Glomerular endothelial cell (primary cell): ENCODE measurements at places on chromosomes 11 and 22.

GRCh38 chr11:2592559-2593392 lies 107.0 kb downstream of the KCNQ1OT1 start:
- DNase-seq: no peak

- DNase-seq: no peak
These were observed 34.6 kb downstream of the FAM83F start for GRCh38 chr22:40029189-40029890.

- DNase-seq: no peak
These were observed 127.9 kb upstream of the NECTIN1 start for GRCh38 chr11:119856681-119857485.

DNA sequence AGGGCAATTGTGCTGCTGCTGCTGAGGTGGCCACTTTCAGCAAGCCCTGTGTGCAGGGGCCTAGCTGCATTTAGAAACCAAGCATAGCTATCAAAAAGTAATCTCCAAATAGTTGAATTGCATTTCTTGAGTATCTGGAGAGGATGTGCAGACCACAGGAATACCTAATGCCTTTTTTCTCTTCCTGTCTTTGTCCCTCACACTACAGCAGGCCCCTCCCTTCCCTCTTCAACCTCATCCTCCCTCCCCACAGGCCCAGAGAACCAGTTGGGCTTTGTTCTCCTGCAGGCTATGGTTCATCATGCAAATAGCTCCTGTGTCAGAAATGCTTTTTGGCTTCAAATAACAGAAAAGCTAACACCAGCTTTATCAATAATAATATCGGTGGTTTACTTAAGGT lies 47.7 kb downstream of the DKK3 start:
- DNase-seq: no peak

- DNase-seq: no peak
These were observed 33.0 kb upstream of the RIC3 start for GRCh38 chr11:8201644-8202365.

DNA sequence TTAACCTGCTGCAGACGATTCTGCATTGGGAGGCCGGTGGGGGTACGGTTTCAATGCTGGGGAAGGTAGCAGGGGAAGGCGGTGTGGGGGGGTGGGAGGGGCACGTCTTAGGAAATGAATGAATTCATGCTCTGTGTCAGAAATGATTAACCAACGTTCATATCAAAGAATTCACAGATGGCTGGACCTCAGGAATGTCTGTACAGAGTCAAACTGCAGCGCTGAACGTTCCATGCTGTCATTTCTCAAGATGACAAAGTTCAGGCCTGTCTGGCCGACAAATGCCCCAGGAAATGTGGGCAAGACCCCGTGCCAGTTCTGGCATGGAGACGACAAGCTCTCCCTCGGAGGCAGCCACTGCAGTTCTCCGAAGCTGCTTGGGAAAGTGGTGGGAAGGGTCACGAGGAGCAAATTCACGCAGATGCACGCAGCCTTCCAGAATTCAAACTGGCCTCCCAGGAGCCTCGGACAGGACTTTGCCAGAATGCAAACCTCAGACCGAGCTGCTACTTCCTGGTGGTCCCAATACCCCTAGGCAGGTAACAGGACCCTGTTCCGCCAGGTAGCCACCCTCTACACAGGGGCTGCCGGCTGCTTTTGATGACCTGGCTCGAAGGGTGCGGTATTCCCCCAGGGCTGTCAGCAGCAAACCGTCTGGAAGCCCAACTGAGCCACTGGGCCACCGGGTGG lies 81.5 kb downstream of the TRMU start:
- DNase-seq: no peak

GRCh38 chr11:86440843-86441242 lies 66.2 kb downstream of the CCDC81 start:
- no peak for DNase-seq

DNA sequence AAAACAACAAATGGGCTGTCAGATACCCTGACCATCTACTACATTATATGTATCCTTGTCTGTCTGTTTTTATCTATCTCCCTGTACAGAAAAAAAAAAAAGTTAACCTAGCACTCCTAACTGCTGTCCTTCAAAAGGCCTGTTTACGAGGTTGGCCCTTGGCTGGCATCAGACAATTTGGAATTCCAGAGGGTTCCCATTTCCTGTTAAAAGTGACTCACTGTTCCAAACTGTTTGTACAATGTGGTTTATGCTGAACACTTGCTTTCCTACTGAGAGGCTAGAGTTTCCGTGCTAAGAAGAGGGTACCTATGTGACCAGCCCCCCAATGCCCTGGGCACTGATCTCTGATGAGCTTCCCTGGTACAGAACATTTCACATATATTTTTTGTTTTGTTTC lies 65.9 kb upstream of the HMGXB4 start:
- peak; percentile 39 for DNase-seq

DNA sequence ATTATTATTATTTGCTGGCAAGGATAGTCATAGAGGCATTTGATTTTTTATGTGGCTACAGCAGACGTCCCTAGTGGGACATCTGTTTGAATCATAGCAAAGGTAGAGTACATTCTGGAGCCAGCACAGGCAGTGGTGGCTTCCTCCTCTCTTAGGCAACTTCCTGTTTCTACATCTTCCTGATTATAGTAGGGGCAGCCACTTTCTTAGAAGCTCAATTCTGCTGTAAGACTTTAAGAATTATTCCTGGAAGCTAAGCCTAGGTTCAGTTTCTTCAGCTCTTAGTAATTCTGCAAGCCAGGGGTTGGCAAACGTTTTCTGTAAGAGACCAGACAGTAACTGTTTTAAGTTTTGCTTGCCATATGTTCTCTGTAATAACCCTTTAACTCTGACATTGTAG lies 129.3 kb upstream of the TENM4 start:
- DNase-seq: no peak

DNA sequence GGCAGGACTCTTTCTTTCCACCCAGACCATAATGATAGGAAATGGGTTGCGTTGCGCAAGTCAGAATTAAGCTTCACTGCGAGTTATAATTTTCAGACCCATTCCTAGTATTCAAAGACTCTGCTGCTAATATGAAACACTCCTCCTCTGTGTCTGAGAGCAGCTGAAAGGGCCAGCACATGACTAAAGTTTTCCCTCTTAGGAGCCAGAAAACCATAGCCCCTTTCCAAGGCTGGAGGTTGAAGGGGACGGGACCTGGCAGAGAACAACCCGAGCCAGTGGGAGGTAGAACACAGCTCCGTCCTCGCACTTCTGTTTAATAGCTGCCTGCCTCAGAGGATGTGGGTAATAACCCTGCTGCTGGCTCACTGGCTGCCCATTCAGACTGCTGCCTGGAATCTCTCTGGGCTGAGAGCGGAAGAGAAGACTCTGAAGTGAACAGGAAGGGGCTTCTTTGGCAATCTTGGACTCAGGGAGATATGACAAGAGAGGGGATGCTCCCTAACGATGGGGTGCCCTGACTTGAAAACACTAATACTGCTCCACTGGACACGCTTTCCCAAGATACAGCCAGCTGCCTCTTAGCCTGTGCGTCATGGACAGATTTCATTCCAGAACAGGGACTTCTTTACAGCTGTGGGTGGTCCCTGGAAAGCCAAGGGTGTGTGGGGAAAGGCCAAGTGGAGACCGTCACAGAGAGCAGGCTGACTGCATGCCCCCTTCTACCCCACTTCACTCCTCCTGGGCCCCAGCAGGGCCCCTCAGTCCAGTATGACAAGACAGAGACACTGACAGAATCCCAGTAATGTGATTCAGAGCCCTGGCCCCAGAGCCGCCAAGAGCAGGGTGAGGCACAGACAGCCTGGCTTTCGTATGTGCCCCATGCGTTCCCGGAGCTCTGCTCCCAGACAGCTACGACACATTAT lies 156.9 kb downstream of the FEZ1 start:
- no peak for DNase-seq

- no peak for DNase-seq
These were observed 20.7 kb upstream of the SLC22A12 start for GRCh38 chr11:64570341-64570740.

GRCh38 chr11:9056467-9056866 lies 34.9 kb downstream of the SCUBE2 start:
- DNase-seq: no peak

GRCh38 chr11:72807792-72808191 lies 6.4 kb upstream of the ATG16L2 start:
- no peak for DNase-seq

- no peak for DNase-seq
These were observed 15.2 kb downstream of the DDX17 start for GRCh38 chr22:38490915-38491314.

DNA sequence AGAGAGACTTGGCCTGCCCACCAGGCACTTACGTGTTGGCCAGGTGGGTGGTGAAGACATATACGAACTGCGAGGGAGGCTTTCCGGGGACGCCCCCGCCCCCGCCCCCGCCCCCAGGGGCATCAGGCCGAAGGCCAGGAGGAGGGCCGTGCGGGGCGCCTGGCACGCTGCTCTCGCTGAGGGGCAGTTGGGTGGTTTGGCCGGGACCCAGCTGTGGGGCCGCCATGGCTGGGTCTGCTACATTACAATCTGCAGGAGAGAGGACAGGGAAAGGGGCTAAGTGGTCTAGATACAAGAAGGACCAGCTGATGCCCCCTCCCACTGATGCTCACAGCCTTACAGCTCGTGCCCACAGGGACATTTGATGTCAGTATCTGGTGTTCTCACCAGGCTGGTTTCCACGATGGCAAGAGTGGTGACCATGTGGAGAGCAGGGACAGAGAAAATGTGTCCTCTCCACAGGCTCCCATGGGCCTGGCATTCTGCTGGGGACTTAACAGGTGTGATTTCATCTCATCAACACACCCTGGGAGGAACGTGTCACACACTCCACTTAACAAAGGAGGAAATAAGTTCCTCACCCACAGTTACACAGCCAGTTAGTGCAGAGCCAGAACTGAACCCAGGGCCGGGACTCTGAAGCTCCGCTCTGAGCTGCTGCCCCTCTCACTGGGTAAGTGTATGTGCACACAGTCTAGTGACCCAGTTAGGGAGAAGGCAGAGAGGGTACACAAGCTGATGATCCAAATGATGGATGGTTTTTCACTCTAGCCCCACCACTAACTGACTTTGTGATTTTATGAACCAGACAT lies 19.7 kb downstream of the CXCR5 start:
- no peak for DNase-seq
